ENCODE measurements at places on chromosomes 5 and 9.

GRCh38 chr5:109192027-109192426 lies 217.7 kb downstream of the PJA2 start:
- DNase-seq = no peak

- DNase-seq = no peak
These were observed 30.5 kb downstream of the ADAMTS2 start for GRCh38 chr5:179314606-179315355.

DNA sequence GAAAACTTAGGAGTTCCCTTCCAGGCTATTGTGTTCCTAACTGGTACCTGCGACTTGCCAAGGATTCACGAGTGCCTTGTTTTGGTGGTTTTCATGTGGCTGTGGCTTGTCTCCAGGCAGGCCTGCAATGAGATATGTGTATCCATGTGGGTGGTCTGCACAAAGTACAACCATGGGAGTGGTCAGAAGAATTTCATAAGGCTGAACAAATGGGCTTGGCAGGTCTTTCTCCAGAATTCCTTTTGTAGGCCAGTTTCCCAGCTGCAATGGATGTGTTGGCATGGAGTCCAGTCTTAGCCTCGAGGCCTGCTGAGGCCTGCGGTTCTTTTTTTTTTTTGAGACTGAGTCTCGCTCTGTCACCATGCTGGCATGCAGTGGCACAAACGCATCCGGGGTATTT lies 28.8 kb upstream of the MELK start:
- no peak for DNase-seq

GRCh38 chr5:3789519-3790193 lies 194.0 kb downstream of the IRX1 start:
- no peak for DNase-seq

DNA sequence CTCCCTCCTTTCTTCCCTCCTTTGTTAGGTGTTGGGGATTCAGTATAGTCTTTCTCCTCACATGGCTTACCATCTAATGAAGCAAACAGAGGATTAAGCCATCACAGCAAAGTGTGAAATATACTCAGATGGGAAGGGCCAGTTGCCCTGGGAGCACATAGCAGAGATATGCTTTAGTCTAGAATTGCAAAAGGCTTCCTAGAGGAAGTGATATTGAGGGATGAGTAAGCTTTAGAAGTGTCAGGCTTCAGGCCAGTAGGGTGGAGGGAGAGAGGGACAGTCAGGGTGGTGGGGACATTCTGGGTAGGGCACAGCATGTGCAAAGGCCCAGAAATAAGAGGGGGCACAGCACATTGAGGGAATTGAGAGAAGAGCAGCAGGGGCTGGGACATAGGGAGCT lies 46.2 kb upstream of the GLRA1 start:
- no peak for DNase-seq
